Urinary bladder (tissue), 4 donors: ENCODE measurements at places on chromosomes 13 and 19. TPM values are rescaled to one million over a fixed set of nuclear protein-coding genes. Genes with fewer than 3 reads are reported as not detected.

DNA sequence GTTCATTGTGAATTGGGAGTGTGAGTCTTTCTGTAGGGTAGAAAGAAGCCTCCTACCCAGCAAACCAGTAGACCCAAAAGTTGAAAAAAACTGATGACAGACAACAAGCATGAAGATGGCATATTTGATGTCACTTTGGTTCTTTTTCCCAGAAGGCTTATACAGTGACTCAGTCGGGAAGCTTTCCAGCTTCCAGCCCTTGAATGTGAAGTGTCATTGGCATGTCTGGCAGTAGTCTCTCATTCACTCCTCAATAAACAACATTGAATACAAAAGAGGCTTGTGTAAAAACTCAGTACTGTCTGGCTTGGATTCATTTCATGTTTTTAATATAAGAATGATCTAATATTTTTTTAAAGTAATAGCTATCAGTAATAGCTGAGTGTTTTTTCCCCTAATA, 68.7 kb downstream of the IPO5 start:
- no peak for DNase-seq

NKPD1 gene
- 0.37 TPM for polyA plus RNA-seq

DNA sequence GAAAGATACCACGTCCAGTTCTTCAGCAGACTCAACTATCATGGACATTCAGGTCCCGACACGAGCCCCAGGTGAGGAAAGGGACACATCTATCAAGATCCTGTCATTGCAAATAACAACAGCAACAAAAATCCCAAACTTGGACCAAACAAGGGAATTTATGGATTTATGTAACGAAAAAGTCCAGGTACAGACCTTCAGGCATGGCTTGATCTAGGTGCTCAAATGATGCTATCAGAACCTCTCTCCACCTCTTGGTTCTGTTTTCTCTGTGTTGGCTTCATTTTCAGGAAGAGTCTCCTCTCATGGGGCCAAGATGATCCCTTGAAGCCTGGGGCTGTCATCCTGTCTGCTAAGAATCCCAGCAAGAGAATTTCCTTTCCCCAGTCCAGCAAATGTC, 2.9 kb downstream of the FXYD5 start:
- no peak for DNase-seq

DNA sequence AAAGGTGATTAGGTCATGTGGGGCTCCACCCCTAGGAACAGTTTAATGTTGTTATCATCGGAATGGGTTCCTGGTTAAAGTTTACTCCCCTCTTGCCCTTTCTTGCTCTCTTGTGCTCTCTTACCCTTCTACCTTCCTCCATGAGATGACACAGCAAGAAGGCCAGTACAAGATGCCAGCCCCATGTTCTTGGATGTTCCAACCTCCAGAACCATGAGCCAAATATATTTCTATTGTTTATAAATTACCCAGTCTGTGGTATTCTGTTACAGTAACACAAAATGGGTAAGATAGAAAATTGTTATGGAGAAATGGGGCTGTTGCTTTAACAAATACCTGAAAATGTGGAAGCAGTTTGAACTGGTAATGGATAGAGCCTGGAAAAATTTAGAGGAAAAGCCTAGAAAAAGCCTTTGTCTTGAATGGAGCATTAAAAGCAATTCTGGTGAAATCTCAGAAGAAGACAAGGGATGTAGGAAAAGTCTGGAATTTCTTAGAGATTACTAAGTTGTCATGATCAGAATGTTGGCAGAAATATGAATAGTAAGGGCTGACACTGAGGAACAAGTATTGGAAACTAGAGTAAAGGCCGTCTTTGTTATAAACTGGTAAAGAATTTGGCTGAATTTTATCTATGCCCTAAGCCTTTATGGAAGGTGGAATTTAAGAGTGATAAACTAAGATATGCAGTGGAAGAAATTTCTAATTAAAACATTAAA, 53.5 kb upstream of the TSC22D1 start:
- no peak for DNase-seq

DNA sequence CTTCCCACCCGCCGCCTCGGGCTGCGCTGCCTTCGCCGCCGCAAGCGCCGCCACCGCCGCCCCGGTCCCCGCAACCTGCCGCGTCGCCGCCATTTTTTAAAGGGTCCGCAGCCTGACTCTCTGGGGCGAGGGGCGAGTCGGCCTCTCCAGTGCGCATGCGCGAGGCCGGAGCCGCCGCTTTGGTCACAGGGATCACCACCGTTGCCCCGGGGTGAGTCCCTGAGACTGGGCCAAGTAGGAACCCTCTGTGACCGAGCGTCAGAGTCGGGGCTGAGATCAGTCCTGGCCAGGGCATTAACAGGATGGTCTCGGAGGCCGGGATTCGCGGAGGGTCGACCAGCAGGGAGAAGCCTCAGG, 42.6 kb downstream of the ZNF146 start:
- DNase-seq, result no peak

NBEA gene
- polyA plus RNA-seq, result 16.9 TPM

COLGALT1 gene
- polyA plus RNA-seq, result 68.6 TPM

PCDH17 gene
- 3.5 TPM for polyA plus RNA-seq

- peak; percentile 59 for DNase-seq
These were observed 178.2 kb downstream of the NDFIP2 start for GRCh38 chr13:79659121-79659521.

DNA sequence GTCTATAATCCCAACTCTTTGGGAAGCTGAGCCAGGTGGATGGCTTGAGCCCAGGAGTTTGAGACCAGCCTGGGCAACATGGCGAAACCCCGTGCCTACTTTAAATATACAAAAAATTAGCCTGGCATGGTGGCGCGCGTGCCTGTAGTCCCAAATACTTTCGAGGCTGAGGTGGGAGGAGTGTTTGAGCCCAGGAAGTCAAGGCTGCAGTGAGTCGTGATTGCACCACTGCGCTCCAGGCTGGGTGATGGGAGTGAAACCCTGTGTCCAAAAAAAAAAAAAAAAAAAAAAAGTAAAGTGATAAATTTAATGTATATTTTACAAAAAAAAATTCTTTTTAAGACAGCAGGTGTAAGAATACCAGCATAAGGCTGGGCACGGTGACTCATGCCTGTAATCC, 17.6 kb downstream of the TMEM38A start:
- no peak for DNase-seq

CD37 gene
- 12.4 TPM for polyA plus RNA-seq

GRCh38 chr19:18700501-18701249, 17.2 kb downstream of the CRTC1 start:
- DNase-seq, result no peak

SIGLEC8 gene
- 0.61 TPM for polyA plus RNA-seq

GRCh38 chr13:111007209-111007608, 92.3 kb upstream of the ANKRD10 start:
- DNase-seq, result no peak

BCL2L12 gene
- polyA plus RNA-seq, result 23.6 TPM

DNA sequence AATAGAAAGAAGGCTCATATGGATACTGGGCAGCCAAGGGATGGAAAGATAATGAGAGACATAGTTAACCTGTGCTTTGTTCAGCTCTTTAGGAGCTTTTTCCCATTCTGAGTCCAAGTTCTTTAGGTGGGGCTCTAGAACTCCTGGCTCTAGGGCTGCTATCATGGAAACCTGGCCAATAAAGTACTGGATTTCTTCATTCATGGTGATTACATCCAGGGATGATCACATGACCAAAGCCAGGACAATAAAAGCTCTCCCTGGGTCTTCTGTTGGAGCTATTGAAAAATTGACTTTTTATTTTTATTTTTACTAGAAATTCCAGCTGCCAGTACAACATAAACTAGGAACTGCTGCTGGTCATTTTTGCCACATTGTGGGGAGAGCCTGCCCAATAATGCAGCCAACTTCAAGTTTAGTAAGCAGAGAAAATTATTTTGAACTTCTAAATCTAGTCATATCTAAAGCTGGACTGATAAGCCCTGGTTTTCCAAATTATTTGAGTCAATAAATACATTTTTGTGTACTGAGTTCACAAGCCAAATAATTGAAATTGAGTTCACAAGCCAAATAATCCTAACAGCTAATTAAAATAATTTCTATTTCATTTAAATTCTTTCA, 224.9 kb upstream of the STARD13 start:
- no peak for DNase-seq

DNA sequence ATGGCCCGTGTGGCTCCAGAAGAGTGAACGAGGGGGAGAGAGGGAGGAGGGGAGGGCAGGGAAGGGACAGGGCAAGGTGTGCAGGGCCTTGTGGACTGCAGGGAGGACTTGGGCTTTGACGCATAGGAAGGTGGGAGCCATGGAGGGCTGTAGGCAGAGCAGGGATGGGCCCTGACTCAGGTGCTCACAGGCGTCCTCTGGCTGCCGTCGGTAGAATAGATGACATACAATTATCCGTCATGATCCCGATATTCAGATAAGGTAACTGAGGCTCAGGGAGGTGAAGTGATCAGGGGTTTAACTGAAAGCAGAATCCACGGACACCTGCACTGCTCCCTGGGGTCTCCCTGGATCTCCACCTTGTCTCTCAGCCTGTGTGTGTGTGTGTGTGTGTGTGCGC, 3.4 kb downstream of the C3 start:
- no peak for DNase-seq

DNA sequence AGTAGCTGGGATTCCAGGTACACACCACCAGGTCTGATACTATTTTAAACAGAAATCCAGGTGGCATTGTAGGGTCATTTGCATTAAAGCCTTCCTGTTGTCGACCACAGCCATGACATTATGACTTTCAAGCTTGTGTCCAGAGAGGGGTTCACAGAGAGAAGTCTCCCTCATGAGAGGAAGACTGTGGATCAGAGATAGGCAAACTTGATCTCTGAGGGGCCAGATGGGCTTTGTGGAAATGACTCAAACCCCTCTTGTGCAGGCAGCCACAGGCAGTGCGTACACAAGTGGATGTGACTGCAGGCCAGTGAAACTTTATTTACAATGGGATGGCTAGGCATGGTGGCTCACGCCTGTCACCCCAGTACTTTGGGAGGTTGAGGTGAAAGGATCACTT, 27.8 kb upstream of the F2RL3 start:
- no peak for DNase-seq

DNA sequence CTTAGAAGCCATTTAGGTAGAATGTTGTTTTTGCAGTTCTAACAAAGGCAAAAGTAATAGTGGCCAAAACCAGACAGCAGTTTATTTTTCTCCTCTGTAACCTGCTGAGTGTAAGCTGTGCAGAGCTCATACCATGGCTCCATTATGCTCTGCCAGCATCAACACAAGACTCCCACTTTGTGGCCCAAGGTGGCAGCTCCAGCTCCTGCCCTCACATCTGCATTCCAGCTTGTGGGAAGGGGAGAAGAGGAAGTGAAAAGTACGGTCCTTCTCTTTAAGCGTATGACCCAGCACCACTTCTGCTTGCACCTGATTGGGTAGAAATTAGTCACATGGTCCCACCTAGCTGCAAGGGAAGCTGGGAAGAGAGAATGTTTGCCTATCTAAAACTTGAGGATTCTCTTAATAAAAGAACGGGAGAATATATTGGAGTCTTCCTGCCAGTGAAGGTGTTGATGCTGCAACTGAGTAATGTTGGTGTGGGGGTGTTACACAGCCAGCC, 19.2 kb downstream of the ADGRE1 start:
- no peak for DNase-seq

ENOX1 gene
- polyA plus RNA-seq, result 4.3 TPM

GRCh38 chr13:44809190-44809589, 180.1 kb downstream of the NUFIP1 start:
- no peak for DNase-seq

PRR22 gene
- 2.3 TPM for polyA plus RNA-seq

DNA sequence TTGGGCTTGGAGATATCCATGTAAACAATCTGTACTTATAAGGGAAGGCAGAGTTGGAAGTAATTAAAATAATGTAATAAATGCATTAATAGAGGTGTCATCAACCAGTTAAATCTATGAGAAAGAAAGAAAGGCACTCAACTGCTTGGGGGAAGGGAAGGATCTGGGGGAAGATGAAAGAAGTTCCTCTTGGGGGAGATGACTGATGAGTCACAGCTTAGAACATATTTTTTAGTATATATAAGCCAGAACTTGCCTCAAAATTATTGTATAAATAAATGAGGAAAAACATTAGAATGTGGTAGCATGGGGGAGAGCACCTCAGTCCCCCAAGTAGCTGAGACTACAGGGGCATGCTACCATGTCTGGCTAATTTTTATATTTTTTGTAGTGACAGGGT, 205.8 kb downstream of the GGACT start:
- no peak for DNase-seq

- no peak for DNase-seq
These were observed 9.3 kb downstream of the IRF2BP1 start for GRCh38 chr19:45876411-45877197.

- DNase-seq, result no peak
These were observed 22.4 kb downstream of the RANBP3 start for GRCh38 chr19:5955636-5955935.

DNA sequence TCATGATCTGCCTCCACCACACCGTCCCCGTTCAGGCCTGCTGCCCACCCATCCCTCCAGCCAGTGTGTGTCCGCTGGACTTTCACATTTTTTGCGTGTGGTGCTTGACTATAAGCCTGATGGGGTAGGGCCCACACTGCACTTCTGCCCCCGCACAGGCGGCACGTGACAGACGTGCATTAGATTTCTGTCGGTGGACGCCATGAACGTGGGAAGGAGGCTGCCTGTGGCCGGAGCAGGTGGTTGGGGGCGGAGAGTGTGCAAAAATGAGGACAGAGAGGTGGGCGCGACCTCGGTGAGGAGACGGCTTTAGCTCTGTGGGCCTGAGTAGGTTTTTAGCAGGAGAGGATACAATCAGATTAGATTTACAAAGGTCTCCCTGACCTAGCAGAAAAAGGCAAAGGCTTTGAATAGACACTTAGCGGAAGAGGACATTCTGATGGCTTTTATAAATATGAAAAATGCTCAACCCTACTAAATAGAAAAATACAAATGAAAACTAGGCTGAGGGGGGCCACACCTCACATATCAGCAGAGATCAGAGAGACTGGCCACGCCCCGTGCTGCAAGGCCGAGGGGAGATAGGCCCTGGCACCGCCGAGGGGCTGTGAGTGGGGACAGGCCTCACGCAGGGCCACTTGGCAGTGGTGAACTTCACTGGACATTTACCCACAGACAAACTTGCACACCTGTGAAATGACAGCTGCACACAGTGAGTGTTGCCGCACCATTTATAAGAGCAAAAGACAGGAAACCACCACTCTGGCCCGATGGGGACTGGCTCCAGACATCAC, 25.4 kb downstream of the PAK4 start:
- no peak for DNase-seq
